NCI-H524 (cell line): ENCODE measurements at places on chromosomes 5 and 9.

GRCh38 chr5:134524826-134525682 is at the start of gene JADE2:
TSS of gene JADE2 (plus strand) at chr5:134525670. CDS start at chr5:134535858, 10,188 bp downstream.
- peak; percentile 74 for DNase-seq

- no peak for DNase-seq
Observed at GRCh38 chr9:133131506-133131905, 10.5 kb upstream of the RALGDS start.

DNA sequence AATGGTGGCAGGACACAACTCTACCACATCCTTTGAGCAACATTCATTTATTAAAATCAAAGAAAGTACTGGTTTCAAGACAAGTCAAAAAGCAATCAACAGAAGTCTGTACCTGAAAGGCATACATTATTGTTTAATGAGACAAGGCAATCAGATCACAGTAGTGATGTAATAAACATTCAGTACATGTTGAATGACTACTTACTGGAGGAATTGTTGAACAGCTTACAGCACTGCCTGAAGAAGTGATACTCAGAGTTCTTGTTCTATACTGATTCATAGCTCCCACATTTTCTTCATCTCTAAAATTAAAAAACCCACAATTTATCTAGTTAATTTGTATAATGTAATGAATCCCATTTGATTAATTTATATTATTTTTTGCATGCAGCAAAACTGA is 18.2 kb downstream of the RIOK2 start:
- no peak for DNase-seq

DNA sequence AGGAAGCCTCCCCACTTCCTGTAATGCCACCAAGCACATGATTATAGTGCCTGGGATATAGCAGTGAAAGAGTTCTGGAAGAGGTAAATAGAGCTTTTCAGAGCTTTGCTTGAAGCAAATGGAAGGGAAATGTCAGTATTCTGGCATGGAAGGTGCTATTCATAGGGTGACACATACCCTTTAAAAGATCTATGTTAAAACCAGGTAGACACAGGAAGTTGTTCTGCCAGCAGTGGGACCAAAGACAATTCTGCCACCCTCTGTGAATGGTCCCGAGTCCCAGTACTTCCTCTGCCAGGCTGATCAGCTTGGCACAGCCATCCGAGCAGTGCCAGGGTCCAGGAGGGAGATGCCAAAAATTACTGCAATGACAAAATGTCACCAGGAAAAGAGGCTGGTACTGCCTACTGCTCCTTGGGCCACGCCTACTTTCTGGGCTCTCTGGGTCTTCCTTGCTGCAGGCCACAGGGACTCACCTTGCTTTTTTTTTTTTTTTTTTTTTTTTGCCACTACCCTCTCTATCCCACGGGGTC is 26.7 kb downstream of the GARNL3 start:
- DNase-seq = no peak

GRCh38 chr9:99076483-99077171 is 28.3 kb upstream of the TGFBR1 start:
- DNase-seq = no peak

- no peak for DNase-seq
Observed at GRCh38 chr5:166117072-166118066, 2174.1 kb upstream of the WWC1 start.

DNA sequence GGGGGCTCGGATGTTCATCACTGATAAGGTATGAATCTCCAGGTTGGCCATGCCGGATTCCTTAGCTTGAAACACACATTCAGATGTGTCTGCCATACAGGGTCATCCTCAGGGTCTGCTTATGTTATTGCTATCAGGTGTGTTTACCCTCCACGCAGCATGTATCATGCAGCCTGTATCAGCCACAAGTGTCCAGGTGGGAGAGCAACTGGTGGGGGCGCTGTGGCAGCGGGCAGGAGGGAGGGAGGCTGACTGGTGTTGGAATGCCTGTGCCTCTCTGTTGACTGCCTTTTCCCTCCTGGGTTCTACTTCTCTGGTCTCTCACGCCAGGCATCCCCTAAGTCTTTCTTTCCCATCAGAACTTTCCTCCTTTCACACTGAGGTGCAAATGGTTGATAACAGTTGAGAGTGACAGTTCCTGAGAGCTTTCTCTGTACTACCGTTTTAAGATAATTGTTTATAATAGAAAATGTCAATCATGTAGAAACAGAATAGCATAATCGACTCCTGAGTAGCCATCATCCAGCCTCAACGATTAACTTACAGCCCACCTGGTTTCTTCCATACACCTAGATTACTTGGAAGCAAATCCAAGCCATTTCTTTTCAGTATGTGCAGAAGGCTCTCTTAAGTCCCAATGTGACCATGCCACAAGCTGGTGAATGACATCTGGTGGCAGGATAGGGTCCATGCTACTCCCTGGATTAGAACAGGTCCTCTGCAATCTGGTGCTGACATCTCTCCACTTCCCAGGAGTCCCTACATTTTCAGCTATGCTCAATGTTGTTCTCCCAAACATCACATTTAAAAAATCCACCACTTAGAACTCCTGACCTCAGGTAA is 86.6 kb downstream of the ACER2 start:
- DNase-seq = peak; percentile 36

- no peak for DNase-seq
Observed at GRCh38 chr9:120214332-120214731, 365.6 kb downstream of the CDK5RAP2 start.

GRCh38 chr9:23123048-23123632 is 676.5 kb downstream of the DMRTA1 start:
- peak; percentile 40 for DNase-seq

DNA sequence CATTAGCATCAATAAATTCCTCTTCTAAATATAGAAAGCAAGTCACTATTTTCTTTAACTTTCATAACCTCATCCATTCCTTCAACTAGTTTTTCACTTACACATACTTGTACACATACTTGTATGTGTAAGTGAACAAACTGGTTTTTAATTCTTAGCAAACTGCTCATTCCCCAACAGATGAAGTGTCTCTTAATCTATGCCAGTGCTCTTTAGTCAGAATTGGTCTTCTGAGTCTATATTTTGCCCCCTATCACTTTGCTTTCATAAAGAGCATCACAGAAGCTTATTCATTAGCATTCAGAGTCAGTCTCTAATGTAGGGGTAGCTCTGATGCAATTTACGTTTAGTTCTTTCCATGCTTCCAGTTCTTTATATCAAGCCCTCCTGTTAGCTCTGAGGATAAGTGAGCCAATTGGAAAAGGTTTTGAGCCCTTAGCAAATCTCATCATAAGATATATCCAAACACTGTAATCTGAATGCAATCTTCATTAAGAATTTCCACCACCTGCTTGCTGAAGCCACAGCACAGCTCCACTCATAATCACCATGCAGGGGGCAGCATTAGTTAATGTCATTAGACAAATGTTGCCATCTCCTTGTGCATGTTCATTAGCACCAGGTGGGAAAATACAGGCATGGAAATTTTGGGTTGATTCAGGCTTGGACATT is 178.5 kb upstream of the SLC24A2 start:
- DNase-seq = peak; percentile 87

- DNase-seq = no peak
Observed at GRCh38 chr5:93274291-93274690, 306.7 kb downstream of the NR2F1-AS1 start.
